Activated CD4-positive, CD25-positive, alpha-beta regulatory T cell treated with anti-CD3 and anti-CD28 coated beads, Interleukin-2, amount 50 U/mL, for 72 hours (primary cell): ENCODE measurements at places on chromosomes 1 and 21.
A peak's percentile ranks its signal among the peaks of the same experiment; 100 is the strongest.

DNA sequence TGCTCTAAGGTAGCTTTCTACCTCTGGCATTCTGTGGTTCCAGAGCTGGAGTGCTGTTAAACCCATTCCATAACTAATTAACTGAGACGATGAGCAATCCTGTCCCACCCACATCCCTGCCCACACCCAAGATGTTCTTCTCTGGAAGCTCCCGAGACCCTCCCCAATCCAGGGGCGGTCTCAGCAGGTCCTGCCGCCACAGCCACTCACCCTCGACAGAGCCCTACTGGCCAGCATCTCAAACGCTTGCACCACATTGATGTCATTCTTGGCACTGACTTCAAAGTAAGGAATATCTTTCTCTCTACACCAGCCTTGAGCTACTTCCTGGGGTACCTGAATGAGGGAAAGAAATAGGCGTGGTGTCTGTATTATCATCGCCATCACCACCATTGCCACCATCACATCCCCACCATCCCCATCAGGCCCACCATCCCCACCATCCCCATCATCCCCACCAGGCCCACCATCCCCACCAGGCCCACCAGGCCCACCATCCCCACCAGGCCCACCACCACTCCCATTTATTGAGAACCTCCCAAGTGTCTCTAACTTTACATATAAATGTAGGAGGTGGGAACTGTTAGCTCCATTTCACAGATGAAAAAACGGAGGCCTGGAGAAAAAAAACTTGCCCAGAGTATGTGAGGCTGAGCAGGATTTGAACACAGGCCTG lies 17.7 kb downstream of the RAB7B start:
- DNase-seq, result no peak

DNA sequence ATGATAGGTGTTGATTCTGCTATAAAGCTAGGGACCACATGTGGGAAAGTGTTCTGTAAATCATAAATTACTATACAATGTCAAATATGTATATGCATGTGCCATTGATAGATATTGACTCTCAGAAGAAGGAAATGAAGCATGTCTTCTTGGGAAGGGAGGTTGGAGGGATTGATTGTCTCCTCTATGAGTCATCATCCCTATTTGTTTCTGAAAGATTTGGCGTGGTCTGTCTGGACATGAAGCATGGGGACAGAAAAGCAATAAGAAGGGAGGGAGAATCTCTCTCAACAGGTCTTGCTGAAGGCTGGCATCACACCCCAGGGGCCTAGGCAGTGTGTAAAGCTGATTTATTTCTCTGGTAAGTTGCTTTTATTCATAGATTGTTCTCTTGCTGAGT lies 98.0 kb upstream of the KCNJ6 start:
- no peak for DNase-seq

- no peak for DNase-seq
Observed at GRCh38 chr1:2109581-2110021, 59.4 kb downstream of the PRKCZ start.

GRCh38 chr21:45699251-45699942 lies 55.9 kb downstream of the PCBP3 start:
- no peak for DNase-seq

DNA sequence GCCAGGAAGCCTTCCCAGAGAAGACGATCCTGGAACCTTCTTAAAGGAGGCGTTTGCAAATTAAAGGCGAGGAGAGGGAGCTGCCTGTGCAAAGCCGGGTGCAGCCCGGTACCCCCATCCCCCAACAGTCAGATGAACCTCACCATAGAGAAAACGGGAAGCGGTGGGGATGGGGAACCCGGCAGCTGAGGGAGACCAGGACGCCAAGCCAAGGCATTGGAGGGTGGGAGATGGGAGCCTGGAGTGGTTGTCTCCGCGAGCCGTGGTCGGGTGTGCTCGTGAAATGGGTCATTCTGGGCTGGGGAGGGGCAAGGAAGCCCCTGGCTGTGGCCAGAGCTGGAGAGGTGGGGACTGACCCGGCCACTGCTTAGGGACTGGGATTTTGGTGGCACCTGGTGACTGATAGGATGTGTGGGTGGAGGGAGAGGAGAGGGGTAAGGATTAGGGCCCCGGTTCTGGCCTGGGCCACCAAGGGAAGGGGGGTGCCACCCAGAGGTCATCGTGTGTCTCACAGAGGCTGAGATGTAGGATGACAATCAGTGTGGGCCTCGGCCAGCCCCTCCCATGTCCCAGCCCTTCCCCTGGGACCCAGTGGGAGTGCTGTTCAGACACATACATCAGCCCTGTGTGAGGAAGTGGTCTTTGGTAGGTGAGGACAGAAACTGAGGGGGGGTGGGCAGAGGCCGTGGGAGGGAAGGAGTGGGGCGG lies 676 bp upstream of the PADI2 start:
- no peak for DNase-seq

- peak; percentile 52 for DNase-seq
Observed at GRCh38 chr1:226738421-226738994, 574 bp downstream of the ITPKB start.

DNA sequence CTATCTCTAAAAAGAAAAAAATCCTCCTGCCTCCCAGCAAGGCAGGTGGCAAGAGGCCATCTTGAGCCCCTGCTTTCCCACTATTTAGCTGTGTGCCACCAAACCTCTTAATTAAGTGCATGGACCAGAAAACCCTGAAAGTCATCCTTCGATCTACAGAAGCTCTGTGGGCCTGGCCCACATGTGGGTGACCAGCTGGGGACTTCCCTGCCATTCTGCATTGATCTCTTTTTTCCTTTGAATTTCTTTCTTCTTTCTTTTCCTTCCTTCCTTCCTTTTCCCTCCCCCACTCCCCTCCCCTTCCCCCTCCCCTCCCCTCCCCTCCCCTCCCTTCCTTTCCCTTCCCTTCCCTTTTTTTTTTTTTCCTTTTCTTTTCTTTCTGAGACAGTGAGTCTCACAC lies 38.0 kb downstream of the KIF21B start:
- no peak for DNase-seq

DNA sequence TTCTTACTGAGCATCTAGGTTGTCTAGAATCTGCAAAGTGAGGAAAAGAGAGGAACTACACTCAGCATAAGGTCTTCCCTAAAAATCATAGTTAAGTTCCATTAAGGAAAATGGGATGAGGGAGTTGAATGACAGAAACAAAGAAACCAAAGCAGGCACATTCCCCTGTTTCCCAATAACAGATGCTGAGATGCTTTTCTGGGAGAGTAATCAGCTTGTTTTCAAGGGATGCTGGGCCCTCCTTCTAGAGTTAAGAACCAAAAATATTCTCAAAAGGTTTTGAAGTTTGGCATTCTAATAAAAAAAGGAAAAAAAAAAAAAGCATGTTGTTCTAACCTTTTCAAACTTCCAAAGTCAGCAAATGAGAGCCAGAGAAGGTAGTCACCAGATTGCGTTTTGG lies 105.2 kb upstream of the ZNF648 start:
- DNase-seq, result no peak

DNA sequence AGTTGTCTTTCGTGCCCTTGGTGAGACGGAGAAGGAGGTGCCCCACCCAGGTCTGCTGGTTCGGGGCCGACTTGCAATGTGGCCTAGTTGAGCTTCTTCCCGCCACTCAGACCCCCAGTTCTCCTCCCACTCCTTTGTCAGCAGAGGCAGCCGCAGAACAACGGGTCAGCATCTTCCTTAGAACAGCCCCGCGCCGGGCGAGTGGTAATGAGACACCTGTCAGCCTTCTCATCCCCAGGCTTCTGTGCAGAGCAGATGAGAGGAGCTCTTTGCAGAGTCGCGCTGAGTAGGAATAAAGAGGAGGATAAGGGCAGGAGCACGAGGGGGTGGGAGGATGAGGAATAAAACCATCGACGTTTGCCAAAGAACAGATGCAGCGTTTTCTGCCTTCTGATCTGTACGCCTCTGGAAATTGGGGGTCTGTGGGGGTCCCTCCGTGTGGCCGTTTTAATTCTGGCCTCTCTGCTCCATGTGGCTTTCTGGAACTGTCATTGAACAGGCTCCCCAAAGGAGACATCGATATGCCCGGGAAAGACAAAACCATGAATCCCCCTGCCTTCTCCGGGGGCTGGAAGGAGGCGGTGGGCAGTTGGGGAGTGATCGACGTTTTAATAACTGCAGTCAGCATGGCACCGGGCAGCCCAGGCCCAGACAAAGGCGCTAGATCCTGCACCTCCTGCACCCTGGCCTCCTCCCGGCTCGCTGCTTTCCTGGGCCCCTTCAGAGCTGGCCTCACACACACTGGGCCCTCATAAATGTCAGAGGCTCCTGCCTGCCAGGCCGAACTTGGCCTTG lies 27.5 kb upstream of the IGSF21 start:
- DNase-seq, result no peak

GRCh38 chr1:30342535-30343141 lies 380.7 kb downstream of the MATN1 start:
- no peak for DNase-seq

- no peak for DNase-seq
Observed at GRCh38 chr1:10950316-10951172, 61.9 kb upstream of the TARDBP start.

DNA sequence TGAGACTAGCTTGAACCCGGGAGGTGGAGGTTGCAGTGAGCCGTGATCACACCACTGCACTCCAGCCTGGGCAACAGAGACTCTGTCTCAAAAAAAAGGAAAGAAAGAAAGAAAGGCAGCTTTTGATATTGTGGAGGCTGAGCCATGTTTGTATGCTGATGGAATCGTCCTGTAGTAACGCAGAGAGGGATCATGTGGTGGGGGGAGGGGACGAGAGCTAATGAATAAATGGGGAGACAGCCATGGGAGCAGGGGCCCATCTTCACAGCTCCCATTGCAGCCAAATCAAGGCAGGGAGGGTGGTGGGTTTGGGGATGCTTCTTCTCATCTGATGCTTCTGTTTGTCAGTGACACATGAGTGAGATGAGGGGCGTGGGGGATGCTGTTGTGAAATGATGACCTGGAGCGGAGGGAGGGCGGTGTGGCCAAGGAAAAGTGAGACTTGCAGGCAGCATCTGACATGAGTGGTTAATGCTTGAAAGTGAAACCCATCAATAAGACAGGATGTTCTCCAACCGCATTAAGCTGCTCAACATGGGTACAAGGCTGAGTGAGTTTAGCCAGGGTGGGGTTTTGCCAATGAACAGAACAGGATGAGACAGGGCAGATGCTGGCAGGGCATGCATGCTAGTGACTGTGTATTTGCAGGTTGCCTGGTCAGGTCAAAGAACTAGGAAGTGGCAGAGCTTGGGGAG lies 16.7 kb downstream of the SPATA21 start:
- peak; percentile 36 for DNase-seq

- DNase-seq, result no peak
Observed at GRCh38 chr1:213727853-213728592, 259.8 kb upstream of the PROX1 start.

GRCh38 chr1:208007938-208008342 lies 97.0 kb upstream of the CD34 start:
- DNase-seq, result no peak

DNA sequence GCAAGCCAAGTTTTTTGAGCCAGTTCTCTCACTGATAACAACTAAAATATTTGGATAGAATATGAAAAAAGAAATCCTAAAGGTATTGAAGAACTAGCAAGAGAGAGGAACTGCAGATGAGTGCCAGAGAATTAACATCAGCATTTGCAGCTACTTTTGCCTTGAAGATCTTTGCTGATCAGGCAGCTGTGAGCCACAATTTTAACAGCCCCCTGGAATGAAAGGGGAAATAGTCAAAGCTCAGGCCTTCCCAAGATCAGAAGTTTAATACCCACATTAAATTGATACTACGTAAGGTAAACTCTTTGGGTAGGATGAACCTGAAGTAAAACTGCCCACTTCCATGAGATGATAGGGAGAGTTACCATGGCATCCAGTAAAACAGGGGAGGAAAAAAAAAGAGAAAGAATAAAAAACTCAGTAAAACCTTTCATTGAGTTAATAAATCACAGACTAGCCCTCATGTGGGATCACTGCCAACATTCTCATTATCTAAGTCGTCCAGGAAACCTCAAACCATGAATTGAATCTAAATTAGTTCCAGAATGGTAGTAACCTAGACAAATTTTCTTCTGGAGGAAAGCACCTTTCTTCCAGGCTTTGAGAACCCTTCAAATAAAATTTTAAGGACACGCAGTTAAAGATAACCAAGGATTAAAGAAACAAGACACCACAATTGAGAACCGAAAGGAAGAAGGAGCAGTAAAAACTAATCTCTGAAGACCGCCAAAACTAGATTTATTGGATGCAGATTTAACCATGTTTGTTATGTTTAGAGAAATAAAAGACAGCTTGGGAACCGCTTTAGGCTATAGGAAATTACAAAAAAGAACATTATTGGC lies 28.3 kb downstream of the SCP2 start:
- no peak for DNase-seq

- no peak for DNase-seq
Observed at GRCh38 chr1:69110851-69111250, 456.9 kb upstream of the LRRC7 start.

- DNase-seq, result no peak
Observed at GRCh38 chr1:177206831-177207355, 36.1 kb downstream of the BRINP2 start.

DNA sequence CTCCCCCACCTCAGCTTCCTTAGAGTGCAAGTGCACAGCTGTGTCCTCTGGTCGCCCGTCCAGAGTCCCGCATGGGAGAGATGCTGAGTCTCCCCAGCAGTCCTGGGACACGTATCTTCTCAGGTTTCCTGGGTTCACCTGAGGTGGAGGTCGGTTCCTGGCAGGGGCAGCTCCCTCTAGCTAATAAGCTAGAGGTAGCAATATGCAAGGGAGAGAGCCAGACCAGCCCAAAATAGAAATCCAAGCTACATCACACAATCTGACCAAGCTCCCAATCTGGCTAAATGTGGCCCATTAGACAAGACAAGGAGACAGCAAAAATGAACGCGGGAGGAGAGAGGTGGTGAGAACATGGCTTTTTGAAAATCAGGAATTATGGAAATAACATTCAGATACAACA lies 30.9 kb upstream of the CADM3 start:
- DNase-seq, result no peak

- no peak for DNase-seq
Observed at GRCh38 chr21:21268061-21268471, 269.9 kb downstream of the NCAM2 start.

GRCh38 chr21:16578912-16579311 lies 849.1 kb downstream of the USP25 start:
- DNase-seq, result no peak

GRCh38 chr1:111577814-111578213 lies 41.8 kb upstream of the RAP1A start:
- no peak for DNase-seq

DNA sequence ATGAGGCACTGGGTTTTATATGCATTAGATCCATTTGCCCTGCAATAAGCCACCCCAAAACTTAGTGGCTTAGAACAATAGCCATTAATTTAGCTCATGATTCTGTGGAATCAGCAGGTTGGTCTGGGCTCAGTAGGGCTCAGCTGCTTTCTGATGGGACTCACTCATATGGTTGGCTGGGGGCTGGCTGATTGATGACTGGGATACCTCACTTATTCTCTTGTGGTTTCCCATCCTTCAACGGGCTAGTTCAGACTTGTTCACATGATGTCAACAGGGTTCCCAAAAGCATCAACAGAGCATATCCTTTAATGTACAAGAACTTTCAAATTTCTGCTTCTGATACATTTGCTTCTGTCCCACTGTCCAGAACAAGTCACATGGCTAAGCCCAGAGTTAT lies 43.2 kb downstream of the DNM3 start:
- no peak for DNase-seq
